ENCODE measurements at places on chromosomes 11 and 22.

DNA sequence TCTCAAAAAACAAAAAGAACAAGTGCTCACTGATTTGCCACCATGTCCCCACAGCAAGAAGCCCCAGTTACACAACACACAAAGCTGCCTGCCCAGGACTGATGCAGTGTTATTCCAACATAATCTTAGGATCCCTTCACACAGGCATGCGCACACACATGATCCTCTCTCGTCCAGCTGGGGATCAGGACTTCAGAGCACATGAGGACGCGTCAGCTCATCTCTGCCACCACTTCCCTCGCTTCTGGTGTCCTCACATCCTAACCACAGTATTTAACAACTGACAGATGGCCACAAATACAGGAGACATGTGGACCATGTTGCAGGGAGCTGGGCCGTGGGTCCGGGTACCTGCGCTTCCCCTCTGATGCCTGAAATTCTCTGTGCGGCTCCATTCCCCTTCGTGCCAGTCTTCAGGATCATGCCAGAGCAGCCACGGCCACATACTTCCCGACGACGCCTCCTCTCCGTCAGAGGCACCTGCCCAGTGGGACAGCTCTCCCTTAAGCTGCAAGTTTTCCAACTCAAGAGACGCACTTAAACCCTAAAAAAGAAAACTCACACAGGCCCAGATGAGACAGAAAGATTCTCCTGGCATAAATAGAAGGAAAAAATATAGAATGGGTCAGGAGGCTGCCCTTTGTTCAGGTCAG lies 68.3 kb downstream of the PACSIN2 start:
- no peak for DNase-seq

DNA sequence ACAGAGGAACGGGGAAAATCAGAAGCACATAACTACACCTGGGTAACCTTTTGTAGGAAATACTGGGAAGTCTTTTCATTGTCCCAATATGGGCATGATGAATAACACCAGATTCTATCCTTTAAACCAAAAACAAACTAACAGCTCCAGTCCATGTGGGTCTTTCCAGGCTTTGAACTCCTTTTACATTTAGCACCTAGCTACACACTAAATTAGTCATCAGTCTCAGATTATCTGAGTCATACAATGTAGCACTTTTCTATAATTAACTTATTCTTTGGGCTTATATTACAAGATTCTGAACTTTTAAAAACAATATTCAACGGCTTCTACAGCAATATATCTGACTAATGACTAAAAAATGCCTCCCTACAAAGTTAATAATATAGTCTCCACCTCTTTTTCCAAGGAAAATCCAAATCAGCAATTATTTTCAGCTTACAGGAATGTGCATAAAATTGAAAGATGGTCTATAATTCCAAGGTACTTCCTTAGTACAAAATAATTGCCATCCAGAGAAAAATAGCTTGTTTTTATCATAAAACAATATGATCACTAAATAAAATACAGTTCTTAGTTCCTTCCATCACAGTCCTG lies 26.3 kb downstream of the STK33 start:
- DNase-seq = no peak

DNA sequence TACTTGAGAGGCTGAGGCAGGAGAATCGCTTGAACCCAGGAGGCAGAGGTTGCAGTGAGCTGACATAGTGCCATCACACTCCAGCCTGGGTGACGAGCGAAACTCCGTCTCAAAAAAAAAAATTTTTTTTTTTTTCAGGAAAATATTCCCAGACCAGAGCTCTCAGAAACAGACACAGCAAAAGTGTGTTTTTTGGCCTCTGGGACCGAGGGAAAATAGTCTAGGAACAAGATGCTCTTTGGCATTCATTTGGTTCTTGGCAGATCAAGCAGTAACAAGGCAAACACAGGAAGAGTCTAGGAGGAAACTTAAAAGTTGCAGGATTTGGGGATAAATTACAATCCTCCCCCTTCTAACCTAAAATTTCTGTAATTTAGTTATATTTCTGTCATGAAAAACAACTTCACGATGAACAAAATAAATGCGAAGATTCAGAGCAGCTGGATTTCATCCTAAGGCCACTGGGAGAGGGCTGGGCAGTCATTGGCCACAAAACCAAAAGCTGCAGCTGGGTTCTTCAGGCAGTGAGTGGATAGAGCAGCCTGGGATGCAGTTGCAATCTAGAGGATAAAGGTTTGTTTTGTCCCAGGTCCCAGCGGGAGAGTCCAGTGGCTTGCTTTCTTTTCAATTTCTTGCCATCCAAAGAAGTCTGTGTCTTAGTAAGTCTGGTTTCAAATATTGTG lies 19.7 kb downstream of the ATG16L2 start:
- DNase-seq = no peak

- no peak for DNase-seq
Observed at GRCh38 chr11:84922836-84923235, 704.3 kb downstream of the DLG2 start.

DNA sequence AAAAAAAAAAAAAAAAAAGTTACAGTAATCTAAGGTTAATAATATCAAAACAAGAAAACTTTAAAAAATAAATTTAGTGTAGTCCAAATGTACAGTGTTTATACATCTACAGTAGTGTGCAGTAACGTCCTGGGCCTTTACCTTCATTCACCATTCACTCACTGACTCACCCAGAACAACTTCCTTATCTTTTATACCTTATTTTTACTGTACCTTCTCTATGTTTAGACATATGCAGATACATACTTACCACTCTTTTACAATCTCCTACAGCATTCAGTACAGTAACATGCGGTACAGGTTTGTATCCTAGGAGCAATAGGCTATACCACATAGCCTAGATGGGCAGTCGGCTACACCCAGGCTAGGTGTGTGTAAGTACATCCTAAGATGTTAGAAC lies 38.5 kb downstream of the TCF20 start:
- no peak for DNase-seq

- DNase-seq = no peak
Observed at GRCh38 chr22:22167791-22168189, 76.8 kb upstream of the VPREB1 start.

DNA sequence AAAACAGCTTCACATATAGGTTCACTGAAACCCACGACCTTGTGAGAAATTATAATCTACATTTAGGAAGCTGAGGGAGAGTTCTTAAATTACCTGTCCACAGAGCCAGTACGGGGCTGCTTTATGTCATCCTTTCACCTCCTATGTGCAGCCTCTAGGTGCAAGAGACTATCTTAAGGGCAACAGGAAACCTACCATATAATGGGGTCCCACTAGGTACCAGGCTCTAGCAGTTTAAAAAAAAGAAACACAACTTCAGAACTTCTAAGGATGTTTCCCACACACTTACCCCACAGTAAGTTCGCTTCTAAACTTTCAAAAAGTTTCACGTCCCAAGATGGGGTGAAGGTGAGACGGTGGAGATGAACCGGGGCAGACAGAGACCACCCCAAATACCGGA lies 573 bp downstream of the STK33 start:
- DNase-seq = no peak

- DNase-seq = no peak
Observed at GRCh38 chr11:124920870-124921609, 2.0 kb downstream of the HEPN1 start.

DNA sequence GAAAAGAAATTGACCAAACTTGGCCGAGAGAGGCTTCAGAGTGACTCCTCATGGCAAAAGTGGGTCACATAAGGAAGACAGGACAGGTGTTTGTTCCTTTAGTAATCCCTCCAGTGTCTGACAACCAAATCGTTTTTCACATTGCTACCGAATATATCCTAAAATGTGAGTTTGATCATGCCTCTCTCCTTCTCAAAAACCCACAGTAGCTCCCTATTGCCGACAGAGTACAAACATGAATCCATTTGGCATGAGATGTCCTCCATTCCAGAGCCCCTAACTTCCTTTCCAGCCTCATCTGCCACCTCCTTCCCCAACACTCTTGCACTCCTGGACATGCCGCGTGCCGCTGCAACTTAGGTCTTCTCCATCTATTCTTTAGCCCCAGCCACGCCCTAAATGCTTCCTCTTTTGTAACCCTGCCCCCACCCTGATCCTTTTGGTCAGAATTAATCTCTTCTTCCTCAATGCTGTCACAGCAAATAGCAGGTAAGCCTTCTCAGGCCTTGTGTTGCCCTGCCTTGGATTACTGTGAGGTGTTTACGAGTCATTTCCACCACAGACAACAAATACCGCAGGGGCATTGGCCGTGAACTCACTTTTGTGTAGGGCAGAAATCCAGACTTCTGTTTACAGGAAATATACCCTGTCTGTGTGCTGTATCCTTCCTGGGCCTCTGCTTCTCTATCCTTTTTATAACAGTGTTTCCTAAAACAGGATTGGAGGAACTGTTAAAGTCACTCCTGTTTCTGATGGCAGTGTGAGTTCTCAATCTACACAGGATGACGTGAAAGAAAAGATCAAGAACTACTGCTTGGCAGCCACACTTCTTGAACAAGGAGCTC lies 66.0 kb upstream of the FTH1 start:
- no peak for DNase-seq

DNA sequence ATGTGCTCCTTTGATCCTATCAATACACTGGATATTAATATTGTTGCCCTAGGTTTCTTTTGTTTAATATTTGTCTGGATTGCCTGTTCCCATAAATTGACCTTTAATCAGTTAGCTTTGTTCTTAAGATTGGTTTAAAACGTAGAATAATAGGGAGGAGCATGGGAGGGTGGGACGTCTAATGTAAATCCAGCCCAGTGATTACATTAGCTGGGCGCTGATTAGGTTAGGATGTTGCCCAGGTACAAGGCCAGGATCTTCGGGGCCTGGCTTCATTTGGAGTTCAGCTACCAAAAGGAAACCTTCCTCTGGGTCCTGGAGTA lies at the start of gene SRSF8:
TSS of gene SRSF8 (plus strand) at position 204 of the 323 bp plus-strand sequence. CDS start 308 bp downstream, outside the sequence.
- no peak for DNase-seq

GRCh38 chr11:12284316-12285050 lies 92.9 kb upstream of the PARVA start:
- DNase-seq = no peak

DNA sequence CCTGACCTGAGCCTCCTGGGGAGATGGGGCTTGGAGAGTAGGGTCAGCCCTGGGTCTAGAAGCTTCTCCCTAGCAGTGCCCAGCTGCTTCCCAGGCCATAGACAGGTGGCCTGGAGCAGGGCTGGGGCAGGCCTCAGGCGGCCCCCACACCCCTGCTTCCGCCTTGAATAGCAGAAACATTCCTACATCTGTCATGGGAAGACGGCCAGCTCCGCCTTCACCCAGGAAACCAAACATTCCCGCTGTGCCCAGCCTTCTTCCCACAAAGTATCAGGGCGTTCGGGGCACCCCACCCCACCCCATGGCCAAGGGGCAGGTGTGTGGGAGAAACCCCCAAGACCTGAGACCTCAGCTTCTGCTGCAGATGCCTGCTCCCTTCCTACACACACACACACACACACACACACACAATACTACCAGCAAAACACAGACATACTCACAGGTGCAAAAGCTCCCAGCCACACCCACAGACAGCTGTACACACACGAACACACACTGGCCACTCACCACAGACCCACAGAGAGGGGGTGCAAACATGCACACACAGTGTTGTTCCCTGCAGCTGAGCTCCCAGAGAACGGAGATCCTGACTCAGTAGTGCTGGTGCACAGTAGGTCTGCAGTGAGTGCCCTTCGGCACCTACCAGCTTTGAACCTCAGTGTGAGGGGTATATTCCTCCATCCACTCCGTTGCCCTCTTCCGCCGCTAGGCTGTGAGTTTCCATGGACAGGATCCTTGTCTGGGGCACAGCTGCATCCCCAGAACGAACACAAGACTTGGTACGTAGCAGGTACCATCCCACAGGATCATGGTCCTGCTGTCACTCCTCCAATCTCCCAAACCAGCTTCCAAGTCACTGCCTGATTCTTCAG lies 37.4 kb downstream of the PDGFB start:
- no peak for DNase-seq

DNA sequence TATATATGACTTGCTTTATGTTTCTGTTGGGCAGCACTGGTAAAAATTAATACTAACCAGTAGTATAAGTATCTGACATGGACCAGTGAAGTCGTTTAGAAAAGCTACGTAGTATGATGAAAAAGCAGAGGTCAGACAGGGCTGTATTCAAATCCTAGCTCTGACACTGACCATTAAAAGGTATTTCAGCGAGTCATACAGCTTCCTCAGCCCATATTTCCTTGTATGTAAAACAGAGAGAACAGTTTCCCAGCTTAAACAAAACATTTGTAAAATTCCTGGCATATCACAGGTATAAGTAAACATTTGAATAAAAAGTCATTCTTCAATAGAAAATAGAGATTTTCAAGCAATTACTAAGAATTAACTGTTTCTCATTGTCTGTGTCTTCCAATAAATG lies 4.2 kb downstream of the NOX4 start:
- DNase-seq = no peak

- no peak for DNase-seq
Observed at GRCh38 chr11:120248551-120249278, 8.8 kb downstream of the POU2F3 start.

GRCh38 chr11:68859123-68859522 lies 17.4 kb upstream of the CPT1A start:
- no peak for DNase-seq

- no peak for DNase-seq
Observed at GRCh38 chr22:38310518-38311322, 6.5 kb downstream of the CSNK1E start.

DNA sequence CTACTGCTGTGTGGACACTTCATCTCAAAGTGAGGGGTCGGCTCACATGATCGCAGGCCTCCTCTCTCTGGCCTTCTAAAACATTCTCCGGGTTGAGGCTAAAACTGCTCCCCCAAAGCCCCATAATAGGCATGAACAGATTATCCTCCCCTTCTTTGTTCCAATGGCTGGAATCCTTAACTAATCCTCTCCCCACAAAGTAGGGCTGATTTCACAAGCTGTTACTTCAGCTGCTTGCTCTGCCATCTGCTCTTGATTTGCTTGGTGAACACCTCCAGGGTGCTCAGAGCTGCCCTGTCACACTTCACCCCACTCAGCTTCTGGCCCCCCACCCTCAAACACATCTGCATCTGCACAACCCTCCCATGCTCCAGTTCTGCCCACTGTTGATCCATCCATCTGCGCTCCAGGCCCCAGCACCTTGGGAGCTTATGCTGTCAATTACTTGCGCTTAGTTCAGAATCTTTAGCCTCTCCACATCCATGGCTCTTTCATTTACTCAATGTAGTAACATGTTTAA lies 173.1 kb upstream of the API5 start:
- no peak for DNase-seq

DNA sequence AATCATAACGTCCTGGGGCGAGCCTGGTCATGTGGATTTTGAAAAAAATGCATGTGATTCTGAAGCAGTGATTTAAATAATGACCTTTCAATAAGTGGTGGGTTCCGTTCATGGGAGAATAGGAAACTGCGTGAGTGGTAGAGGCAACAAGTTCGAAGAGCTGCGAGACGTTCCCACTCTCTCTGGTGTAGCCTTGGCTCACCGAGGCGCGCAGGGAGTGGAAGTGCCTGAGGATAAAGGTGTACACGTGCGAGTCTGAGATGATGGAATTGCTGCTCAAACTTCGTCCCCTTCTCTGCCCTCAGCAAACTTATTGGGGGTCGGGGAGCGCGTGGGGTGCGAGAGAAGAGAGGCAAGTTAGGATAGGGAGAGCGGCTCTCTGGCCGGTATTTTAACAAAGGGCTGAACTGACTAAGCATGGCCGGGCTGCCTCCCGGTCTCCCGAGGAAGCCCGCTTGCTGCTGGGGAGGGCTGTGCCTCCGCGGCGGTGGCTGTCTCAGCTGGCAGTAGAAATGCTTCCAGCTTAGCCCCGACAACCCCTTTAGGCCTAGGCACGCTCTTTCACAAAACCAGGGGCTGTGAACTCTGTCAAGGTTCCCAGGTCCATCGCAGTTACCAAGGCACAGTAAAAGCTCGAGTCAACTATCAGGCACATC lies 875 bp upstream of the STT3A start:
- peak; percentile 20 for DNase-seq

GRCh38 chr11:87359401-87359800 lies 321.7 kb downstream of the TMEM135 start:
- no peak for DNase-seq

GRCh38 chr11:114060392-114061047 lies 1.0 kb downstream of the ZBTB16 start:
- no peak for DNase-seq

All from CMK (cell line).